ENCODE measurements at places on chromosomes 13 and 19. TPM values are rescaled to one million over a fixed set of nuclear protein-coding genes. Genes with fewer than 3 reads are reported as not detected.

DNA sequence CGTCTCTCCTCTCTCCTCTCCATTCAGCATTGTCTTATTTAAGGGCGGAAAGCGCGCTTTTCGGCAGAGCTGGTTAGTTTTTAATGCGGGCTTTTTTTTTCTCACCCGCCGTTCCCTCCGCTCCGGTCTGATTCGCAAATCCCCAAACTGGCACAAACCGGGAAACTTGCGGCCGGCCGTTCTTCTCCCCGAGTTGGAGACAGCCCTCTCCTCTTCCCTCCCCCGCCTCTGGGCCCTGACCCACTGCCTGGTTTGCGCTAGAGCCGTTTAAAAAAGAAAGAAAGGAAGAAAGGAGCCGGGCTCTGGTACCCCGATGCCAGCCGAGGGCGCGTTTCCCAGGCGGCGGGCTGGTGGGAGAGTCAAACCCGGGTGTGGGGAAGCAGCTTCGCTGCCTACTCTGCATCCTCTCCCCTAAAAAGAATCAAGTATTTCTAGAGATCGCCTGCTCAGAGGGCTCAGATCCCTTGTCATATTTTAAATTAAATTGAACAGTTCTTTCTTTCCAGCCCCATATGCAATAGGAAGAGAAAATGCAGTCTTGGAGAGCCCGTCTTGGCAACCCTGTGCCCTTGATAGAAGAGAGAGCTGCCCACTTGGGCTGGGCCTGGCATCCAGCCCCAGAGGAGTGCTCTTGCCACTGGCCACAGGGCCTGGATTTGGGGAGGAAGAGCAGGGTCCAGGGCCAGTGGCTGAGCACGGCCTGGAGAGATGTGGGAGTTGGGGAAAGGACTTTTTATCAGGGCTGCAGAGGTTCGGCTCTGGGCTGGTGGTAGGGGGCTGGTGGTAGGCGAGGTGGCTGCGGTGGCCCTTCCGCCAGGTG is 19.0 kb downstream of the NFIX start:
- H3K36me3 ChIP-seq = no peaks in the 10 kb centered on the region
- peaks cover 13% of the 10 kb centered on the region for H3K27me3 ChIP-seq
- peak overlapping the region; percentile 32 for H3K4me3 ChIP-seq
- DNase-seq = no peak
- H3K27ac ChIP-seq = peak overlapping the region; percentile 94
- peaks cover 97% of the 10 kb centered on the region for H3K4me1 ChIP-seq

DNA sequence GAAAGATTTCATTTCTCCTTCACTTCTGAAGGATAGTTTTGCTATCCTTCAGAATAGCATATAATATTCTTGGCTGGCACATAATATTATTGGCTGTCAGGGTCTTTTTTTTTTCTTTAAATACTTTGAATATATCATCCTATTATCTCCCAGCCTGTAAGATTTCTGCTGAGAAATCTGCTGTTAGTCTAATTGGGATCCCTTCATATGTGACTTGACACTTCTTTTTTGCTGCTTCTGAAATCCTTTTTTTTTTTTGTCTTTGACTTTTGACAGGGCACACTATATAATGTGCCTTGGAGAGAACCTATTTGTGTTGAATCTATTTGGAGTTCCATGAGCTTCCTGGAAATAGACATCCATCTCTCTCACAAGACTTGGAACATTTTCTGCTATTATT is 136.9 kb upstream of the UBL3 start:
- no peaks in the 10 kb centered on the region for H3K36me3 ChIP-seq
- H3K27me3 ChIP-seq = no peaks in the 10 kb centered on the region
- DNase-seq = no peak
- H3K4me3 ChIP-seq = no peak overlapping the region

GRCh38 chr13:110200276-110200870 is 106.6 kb downstream of the COL4A1 start:
- no peak for DNase-seq
- H3K4me1 ChIP-seq = no peaks in the 10 kb centered on the region
- peaks cover 13% of the 10 kb centered on the region for H3K36me3 ChIP-seq
- no peaks in the 10 kb centered on the region for H3K27me3 ChIP-seq

The QPCTL gene
- total RNA-seq = 7.3 TPM

Measured in stomach (tissue), 19 donors.